ENCODE measurements at places on chromosomes 3 and 15.

DNA sequence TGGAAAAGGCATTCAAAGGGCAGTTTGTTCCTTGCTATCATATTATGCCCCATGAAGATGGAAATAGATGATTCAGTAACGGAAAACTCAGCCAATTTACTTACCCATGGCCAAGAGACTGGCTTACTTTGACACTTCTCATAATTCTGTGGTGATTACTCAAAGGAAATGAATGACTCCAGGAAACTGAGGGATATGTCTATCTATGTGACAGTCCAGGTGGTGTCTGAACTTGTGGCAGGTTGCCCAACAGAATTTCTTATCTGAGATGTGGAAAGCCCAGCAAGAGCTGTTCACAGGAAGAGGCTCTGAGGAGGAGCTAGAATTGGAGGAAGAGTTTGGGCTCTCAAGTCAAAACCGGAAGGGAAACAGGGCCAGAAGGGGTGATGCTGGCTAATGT, 91.2 kb downstream of the KCNAB1 start:
- DNase-seq = no peak

- DNase-seq = no peak
These were observed 23.7 kb downstream of the ATRIP start for GRCh38 chr3:48470286-48470685.

GRCh38 chr3:100403362-100404249, 2.3 kb downstream of the LNP1 start:
- no peak for DNase-seq

- DNase-seq = peak; percentile 76
These were observed 48.2 kb upstream of the IGF1R start for GRCh38 chr15:98599909-98600691.

DNA sequence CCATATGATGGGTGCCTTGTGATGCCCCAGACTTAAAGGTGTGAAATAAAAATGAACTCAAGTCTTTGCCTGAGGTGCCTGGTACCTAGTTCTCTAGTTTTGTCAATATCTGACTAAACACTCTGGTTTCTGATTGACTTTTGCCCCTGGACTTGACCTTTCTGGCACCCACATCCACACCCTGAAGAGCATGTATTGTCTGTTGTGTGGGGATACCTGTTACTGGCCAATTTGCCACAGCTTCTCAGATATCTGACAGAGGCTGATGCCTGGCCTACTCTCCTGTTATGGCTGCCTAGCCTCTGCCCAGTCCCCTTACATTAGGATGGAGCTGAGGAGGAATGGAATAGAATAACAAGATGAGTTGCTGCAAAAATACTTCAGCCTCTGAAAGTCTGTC, 3.6 kb downstream of the ZBTB38 start:
- no peak for DNase-seq

- no peak for DNase-seq
These were observed 13.9 kb downstream of the ISLR2 start for GRCh38 chr15:74144153-74144775.

DNA sequence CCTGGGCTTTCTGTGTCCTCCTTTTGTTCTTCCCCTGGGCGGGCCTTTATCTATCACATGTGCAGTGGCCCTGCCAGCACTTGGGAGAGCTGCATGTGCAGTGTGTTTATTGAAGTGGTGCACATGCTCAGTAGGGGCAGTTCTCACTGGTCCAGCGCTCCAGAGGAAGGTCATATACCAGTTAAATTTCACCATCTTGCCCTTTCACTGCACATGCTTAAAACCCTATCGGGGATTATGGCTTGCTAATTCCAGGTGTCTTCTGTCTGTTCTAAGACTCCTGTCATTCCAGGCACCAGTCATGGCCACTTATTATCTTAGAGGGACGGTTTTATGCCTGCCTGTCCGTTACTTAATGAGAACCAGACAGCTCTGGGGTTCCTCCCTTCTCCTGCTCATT, 52.2 kb downstream of the ROPN1B start:
- no peak for DNase-seq

DNA sequence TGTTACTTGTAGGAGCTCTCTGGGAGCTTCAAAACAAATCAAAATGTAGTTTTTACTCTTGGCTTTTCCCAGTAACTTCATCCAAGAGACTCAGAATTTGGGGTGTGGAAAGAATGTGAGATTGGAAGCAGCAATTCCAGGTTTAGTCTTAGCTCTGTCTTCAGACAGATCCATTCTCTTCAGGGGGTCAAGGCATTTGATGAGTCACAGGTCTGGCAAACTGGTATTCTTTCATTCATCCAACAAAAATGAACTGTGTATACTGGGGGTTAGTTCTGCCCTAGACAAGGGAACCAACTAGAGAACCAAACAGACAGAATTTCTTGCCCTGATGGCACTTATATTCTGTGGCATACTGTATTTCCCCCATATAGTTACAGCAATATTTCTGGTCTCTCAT, 36.3 kb upstream of the CADPS start:
- DNase-seq = no peak

- DNase-seq = peak; percentile 61
These were observed 403.3 kb downstream of the LPP start for GRCh38 chr3:188557235-188557634.

DNA sequence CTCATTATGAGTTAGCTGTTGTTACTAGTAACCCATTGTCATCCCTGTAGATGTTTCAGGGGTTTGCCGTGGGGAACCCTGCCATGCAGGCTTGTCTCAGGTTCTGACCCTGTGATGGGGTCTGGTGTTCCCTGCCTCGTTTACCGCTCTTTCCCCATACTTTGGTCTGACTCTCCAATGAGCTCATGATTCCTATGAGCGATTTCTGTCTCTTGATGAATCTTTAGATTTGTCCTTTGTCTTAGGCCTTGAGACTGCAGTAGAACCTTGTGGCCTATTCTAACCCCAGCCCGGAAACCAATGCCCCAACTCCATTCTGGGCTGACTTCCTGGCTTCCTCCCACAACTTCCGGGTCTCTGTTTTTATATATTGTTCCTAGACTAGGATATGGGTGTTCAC, 11.3 kb upstream of the IQGAP1 start:
- DNase-seq = no peak

- DNase-seq = peak; percentile 85
These were observed 6.4 kb upstream of the ANKDD1A start for GRCh38 chr15:64905119-64905831.
